ENCODE measurements at places on chromosomes 3 and 15. TPM values are rescaled to one million over a fixed set of nuclear protein-coding genes. Genes with fewer than 3 reads are reported as not detected.

DNA sequence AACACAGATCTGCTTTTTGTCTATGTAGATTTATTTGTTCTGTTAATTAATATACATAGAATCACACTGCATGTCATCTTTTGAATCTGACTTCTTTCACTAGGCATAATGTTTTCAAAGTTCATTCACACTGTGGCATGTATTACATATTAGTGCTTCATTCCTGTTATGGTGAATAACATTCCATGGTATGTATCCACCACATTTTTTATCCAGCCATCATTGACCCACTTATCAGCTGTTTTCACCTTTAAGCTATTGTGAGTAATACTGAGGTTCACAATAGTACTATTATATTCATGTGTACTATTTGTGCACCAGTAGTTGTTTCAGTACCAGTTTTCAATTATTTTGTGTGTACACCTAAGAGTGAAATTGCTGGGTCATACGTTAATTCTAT, 230.6 kb upstream of the CNTN3 start:
- no peak for DNase-seq

DNA sequence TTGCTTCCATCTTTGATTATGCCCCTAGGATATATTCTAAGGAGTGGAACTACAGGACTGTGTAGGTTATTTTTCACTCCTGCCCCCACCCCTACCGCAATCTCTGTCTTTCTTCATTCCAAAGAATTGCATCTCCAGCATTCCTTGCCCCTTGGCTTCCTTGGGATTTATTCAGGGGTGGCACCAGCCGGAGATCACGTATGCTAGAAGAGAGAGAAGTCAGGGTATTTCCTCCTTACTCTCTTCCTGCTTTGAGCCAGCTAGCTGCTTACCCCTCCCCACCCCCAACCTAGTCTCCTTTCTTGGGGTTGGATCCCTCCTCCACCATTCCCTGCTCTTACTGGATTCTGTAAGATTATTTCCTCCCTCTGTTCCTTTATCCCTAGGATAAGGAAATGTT, 35.0 kb upstream of the DENND4A start:
- DNase-seq, result no peak

- no peak for DNase-seq
Measured at GRCh38 chr3:85081191-85081906, 122.6 kb downstream of the CADM2 start.

GRCh38 chr15:92840149-92840548, 60.0 kb upstream of the CHD2 start:
- DNase-seq, result no peak

Gene KY
- 38.9 TPM for polyA plus RNA-seq

DNA sequence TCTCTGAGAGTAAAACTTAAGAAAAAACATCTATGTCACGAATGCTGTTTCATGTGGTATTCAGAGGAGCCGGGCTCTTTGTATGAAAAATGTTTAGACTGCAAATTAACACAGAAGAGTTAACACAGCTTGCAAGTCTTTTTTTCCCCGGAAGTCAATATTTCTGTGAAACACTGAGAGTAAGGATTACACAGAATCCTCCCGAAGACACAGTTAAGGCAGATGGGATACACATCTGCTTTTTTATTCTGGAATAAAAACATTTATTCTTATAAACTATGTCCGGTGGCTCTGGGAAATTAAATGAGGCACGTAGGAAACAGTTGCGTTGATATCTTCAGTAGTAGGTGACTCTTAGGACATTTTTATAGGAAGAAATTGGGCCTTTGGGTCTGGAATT, 180.6 kb downstream of the PTPRG start:
- DNase-seq, result no peak

DNA sequence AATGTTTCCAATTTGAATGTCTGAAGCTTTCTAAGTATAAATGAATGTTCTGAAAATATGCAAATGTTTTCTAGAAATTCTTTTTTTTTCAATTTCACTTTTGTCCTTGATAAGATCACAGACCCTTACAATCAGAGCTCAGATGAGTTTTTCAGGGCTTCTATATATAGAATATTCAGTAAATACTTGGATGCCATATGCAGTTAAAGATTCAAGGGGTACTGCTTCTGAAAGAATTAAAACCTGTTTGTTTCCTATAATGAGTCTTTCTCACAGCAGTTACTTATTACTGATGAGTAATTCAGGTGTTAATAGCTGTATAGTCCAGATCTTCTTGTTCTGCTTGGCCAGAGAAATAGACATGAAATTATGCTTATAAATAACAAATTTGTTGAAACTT, 812.6 kb downstream of the ZPLD1 start:
- DNase-seq, result no peak

Gene ANKRD63
- polyA plus RNA-seq, result 0.21 TPM

Gene SUMF1
- 14.3 TPM for polyA plus RNA-seq

- DNase-seq, result peak; percentile 33
Measured at GRCh38 chr3:157261000-157261399, 101.1 kb upstream of the CCNL1 start.

DNA sequence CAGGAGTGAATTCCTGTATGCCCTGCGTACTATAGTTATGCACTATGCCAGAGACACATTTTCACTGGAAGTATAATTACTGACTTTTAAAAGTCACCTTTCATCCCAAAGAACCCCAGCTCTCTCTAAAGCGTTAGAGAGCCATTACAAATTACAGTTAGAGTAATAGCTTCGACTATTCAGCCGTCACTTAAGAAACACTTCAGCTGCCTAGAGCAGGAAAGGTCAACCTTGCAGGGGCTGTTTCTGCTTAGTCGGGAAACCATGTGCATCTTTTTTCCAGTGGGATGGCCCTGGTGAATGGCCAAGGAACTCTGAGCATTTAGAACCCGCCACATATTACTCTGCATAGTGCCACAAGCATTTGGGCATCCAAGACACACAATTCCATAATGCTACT, 235.9 kb downstream of the ARRDC4 start:
- no peak for DNase-seq

DNA sequence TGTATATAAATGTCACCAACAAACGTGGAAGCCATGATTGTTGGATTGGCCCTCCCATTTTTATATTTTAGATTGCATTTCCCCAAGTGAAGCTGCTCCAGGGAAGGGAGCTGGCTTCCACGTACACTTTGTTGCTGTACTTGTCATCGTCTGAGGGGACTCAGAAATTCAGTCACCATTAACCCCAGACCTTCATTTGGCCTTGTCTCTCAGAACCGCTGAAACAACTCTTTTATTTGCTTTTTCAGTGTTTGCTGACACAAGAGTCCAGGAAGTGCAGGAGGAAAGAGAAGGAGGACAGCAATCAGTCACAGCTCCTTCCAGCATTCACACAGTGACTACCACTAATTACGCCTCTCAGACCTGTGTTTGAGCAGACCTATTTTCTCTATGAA, 276.5 kb downstream of the TBL1XR1 start:
- no peak for DNase-seq

Gene RBP2
- not detected for polyA plus RNA-seq

DNA sequence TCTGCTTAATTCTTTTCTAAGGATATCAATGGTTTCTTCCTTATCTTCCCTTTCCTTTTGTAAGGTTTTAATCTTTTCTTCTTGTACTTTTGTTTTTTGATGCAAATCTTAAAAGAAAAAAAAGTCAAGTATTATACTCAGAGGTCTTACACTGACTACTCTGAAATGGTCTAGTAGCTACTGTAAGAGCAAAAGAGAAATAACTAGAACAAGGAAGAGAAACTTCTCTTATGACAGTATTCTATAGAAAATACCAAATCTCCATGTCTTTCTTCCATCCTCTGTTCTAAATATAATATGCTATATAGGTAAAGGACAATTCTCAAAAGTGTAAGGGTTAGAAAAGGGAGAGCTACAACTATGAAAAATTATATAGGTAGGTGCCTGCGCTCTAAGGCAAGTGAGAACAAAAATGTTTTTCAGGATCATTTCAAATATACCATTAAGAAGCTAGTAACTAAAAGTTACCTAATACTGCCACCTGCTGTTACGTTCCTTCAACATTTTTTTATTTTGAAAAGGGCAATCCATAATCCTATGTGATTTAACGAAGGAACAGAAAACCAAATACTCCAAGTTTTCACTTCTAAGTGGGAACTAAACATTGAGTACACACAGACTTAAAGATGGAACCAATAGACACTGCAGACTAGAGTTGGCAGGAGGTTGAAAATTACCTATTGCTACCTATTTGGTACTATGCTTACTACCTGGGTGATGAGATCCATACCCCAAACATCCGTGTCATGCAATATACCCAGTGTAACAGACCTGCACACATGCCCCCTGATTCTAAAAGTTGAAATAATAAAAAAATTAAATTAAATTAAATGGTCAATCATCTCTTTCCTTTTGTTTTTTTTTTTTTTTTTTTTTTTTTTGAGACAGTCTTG, 36.7 kb downstream of the CIP2A start:
- DNase-seq, result peak; percentile 52

Measured in muscle of back (tissue), 13 donors.